ENCODE measurements at places on chromosomes 6 and 20.

GRCh38 chr20:20192366-20192765, 140.0 kb downstream of the CFAP61 start:
- no peak for DNase-seq

- no peak for DNase-seq
Measured at GRCh38 chr6:129641344-129641743, 68.6 kb downstream of the ARHGAP18 start.

DNA sequence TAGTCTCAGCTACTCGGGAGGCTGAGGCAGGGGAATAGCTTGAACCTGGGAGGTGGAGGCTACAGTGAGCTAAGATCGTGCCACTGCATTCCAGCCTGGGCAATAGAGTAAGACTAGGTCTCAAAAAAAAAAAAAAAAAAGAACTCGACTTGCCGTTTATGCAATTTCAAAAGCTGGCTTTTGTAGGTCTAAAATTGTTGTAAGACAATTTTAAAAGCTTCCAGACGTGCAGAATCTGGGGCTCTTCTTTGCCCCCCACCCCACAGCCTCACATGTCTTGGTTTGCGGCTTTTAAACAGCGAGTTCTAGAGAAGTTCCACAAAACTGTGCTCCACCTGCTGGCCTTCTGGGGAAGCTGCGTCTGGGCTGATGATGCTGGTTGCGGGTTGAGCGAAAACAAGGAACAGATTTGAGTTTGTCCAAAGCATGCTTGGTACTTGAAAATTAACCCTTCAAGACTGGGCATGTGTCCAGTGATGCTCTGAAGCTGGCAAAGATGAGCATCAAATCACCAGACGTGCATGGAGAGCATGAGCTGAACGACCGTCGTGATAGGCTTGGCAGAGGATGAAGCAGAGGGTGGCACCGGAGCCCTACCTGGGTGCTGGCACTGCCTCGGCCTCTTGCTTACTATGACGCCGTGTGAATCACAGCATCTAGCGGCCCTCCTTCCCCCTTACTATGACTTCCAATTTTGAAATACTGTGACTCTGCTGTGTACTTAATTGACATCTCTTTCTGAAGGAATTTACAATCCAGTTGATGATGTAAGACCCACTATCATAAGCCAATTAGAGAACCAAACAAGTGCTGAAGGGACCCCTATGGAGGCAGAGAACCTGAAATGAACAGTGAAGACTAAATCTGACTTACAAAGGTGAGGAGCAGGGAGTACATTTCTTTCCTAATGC, 171.4 kb downstream of the GMPR start:
- DNase-seq, result peak; percentile 35

DNA sequence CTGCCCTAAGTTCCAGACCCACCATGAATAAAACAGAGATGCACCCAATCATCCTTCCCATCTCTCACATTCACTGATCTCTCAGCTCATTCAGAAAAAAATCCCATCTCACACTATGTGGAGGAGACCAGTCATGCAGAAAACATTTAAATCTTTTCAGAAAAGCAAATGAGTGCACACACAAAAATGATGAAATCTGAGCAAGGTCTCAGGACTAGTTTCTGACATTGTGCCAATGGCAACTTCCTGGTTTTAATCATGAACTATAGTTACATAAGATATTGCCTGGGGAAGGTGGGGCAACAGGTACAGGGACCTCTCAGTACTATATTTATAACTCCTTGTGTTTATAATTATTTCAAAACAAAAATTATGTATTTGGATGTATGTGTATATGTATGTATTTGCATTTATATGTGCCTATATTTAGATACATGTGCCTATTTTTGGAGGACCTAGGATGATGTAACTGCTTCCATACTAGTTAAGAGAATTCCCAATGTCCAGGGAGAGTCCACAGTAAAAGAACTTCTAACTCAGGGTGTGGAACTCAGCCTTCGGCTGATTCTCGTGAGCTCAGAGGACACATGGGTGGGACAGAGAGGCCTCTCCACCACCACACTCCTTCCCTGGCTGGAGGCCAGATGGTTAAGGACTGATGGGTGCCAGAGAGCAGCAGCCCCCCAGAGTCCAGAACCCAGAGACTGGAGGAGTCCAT, 71.7 kb upstream of the MAP3K4 start:
- DNase-seq, result no peak

- DNase-seq, result no peak
Measured at GRCh38 chr6:17334265-17334664, 53.1 kb downstream of the RBM24 start.

DNA sequence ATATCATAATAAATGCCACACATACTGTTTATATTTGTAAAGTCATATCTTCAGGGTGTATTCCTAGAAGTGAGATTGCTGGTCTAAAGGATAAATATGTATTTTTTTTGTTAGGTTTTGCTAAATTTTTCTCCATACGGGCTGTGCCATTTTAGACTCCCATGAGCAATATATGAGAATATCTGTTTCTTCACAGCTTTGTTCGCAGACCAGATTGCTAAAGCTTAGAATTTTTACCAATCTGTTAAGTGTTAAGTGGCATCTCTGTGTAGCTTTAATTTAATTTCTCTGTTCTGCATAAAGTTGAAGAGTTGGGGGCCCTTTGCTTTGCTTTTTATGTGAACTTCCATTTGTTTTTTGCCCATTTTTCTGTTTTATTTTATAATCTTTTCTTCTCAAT, 32.3 kb upstream of the NUS1 start:
- no peak for DNase-seq

GRCh38 chr6:77987035-77987384, 334.2 kb downstream of the MEI4 start:
- DNase-seq, result no peak

DNA sequence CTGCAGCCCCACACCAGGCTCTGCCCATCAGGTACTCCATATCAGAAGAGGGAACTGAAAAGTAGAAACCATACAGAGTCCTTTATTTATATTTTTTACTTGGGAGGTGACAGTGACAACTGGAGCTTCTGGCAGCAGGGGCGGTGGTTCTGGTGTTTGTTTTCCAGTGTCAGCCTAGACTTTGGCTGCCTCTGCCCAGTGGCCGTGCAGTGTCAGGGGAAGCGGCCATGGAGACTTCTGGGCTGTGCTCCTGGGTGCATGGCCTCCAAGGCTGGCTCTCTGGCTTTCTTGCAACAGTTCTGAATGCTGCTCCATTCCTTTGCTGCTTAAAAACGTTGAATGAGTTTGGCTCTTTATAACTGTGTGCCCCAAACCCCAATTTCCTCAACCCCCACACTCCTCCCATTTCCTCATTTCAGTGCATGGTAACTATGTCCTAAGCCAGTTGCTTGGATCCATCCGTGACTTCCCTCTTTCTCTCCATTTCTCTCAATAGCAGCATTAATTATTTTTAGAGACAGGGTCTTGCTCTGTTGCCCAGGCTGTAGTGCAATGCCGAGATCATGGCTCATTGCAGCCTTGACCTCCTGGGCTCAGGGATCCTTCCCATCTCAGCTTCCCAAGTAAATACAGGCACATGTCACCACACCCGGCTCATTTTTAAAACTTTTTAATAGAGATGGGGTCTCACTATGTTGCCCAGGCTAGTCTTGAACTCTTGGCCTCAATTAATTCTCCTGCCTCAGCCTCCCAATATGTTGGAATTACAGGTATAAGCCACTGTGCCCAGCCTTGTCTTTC, 141.1 kb upstream of the SGK1 start:
- DNase-seq, result no peak

GRCh38 chr6:3226042-3226441, 1.4 kb downstream of the TUBB2B start:
- DNase-seq, result no peak

DNA sequence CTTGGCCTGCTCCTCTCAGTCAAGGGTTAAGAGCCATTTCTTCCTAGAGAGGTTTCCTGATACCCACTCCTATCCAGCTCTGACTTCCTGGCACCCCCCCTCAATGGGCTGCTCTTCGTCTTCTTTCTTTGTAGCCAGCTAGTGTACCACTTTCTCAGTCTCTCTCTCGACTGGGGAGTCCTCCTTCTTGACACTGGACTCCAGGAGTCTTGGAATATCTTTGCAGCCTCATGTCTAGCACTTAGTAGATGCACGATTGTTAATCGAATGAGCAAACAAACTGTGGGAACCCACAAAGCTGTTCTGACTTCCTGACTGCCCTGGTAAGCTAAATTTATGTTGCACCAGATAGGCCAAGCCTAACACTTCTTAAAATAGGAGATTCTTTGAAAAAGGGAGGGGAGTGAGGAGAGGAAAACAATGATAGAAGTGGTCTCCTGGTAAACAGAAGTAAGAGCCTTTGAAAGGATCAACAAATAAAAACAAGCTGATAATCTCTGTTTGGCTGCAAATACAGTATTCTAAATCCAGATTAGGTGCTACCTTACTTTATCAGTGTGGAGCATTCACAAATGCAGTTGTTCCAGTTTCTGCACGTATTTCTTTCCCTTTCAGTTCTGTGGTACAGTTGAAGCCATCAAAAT, 160.1 kb upstream of the CITED2 start:
- DNase-seq, result no peak

DNA sequence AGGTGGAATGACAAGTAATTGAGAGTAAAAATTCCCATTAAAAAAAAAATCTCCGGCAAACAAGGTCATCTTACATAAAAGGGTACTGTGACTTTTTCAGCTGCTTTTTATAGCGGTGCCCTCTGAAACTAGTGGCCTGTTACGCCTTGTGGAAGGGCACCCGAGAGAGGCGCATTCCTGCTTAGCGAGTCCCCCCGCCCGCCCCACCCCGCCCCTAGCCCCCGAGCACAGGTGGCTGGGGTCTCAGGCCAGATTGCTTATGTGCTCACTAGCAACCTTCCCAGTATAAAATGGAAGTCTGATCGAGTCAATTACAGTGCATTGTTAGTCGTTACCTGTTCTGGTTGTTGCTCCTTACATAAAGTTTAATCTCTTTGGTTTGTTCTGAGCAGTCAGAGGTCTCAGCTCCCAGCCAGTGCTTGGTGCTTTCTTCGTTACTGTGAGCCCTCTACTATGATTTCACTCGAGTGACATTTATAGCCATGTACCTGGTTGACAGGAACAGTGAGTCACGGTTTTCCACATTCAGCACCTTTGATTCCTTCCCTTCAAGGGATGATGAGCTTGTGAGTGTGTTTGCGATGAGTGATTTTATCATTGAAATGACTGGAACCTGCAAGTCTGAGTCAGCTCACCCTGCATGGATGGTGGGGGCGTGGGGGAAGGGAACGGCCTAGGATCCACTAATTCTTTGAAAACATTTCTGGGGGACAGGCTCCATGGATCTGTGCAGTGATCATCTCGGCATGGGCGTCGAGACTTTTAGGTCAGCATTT, 47.6 kb downstream of the ZDHHC14 start:
- DNase-seq, result peak; percentile 69

GRCh38 chr20:34720266-34720665, 16.1 kb downstream of the TP53INP2 start:
- no peak for DNase-seq

- no peak for DNase-seq
Measured at GRCh38 chr6:119493980-119494379, 144.4 kb upstream of the MAN1A1 start.

DNA sequence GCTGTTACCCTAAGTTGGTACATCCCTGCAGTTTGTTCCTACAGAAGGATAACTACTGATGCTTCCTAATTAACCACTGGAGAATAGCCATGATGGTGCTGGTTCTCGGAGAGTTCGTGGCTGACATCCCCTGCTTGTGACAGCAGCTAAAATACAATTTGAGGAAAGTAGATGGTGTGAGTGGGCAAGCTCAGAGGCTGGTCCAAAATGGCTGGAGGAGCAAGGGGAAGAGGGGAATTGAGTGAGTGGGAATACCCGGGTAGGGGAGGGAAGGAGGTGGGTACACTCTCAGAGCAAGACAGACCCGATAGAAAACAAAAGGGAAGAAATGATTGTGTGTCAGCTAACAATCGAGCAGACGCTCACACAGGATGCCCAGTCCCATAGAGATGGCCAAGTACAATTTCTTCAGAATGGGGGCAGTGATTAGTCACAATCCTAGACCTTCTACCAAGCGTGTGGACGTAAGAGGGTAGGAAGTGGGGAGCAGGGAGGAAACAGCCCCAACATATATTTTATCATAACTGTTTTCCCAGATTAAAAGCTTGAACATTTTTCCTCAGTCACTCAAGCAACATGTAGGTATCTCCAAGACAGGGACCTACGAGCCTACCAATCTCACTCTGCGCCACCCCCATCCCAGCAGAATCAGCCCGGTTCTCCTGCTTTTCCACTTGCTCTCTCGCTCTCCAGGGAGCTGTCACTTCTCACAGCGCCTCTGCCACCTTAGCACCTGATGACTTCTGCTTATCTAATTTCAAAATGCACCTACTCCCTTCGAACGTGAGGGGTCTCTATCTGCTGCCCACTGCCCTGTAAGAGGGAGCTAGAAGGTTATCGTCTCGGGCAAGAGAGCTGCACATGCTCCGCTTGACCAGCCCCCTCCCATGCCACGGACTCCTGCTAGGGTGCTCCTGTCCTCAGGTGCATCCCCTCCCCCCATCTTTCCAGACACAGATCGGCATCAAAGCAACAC, 26.2 kb downstream of the RIPOR2 start:
- no peak for DNase-seq

DNA sequence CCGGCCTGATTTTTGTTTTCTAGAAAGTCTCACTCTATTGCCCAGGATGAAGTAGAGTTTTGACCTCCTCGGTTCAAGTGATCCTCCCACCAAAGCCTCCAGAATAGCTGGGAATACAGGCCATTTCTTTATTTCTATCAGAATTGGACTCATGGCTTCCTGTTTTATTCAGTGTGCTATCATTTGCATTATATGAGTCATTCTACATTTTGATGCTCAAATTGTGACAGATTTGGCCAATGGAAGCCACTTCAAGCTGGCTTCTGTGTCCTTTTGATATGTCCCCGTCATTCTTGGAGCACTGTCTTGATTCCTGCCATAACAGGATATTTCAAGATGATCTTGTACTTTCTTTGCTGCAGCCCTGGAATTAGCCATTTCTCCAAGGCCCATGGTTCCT, 75.1 kb downstream of the CNBD2 start:
- DNase-seq, result no peak

- DNase-seq, result no peak
Measured at GRCh38 chr6:42520786-42521607, 42.8 kb upstream of the UBR2 start.

DNA sequence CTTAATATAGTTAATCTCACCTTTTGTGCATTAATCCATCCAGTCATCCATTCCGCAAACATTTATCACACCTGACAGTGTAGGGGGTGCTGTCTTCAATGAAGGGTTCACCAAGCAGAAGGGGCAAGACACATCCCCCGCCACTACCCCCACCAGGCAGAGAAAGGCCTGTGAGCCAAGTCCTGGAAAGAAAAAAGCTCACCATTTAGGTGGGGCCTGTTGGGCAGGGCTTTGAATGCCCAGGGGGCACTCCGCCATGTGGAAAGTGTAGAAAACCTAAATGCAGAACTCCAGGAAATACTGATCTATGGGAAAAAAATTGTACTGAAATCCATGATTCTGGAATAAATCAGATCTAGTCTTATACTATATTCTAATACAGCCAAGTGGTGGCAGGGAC, 4.8 kb upstream of the STX16 start:
- DNase-seq, result no peak

DNA sequence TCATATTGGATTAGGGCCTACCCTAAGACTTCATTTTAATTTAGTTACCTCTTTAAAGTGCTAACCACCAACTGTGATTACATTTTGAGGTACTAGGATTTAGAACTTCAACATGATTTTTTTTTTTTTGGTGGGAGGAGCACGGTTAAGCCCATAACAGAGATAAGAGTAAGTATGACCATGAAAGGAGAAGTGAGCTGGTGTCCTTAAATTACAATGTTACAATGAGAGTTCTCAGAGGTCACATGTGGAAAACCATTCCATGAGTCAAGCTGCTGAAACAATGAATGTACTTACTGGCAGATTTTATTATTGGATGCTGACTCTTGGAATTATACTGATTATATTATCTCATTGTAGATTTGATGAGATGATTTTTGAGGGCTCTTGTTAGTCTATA, 779.3 kb upstream of the CITED2 start:
- no peak for DNase-seq

GRCh38 chr20:22020201-22020600, 314.7 kb downstream of the PAX1 start:
- no peak for DNase-seq
